ENCODE measurements at places on chromosomes 2 and 18.

DNA sequence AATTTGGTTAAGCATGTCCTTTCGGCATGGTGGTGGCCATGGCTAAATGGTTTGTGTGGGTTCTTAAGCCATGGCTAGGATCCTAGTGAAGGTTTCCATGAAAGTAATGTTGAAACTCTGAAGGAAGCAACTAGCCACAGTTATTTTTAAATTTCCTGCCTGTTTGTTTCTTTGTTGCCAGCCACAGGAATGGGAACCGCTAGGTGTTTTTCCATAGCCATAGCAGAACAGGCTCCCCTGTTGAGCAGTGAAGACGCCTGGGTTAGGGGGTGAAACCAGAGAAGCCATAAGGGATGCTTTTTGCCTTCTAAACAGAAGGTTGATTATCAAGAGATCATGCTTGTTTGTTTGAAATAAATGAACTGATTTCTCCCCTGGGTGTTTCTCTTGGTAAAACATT lies 60.1 kb upstream of the CHMP1B start:
- no peak for DNase-seq

- no peak for DNase-seq
Measured at GRCh38 chr2:23683001-23683400, 243.9 kb downstream of the ATAD2B start.

DNA sequence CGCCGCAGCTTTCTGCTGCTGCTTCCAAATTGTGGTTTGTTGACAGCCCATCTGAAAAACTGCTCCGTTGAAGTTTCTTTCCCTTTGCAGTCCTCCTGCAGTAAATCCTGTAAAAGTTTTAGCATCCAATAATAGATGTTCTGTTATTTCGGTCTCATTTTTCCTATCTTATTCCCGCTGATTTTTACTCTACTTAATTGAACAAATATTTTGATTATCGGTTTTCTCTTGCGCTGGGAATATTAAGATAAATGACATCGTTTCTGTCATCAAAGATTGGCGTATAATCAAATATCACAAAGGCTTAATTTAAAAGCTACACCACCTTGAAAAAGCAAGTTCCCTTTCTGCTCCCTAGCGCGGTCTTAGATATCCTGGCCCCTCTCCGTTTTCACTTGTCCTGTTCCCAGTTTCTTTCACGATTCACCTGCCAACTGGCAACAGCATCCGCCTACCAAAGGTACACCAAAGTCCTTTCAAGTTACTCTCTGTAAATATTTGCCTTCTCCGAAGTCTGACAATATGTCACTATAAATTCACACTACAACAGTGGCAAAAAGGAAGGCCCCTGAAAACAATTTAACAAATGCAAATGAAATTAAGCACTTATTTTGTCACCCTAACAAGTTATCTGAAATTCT lies 1.0 kb upstream of the STRN start:
- no peak for DNase-seq

DNA sequence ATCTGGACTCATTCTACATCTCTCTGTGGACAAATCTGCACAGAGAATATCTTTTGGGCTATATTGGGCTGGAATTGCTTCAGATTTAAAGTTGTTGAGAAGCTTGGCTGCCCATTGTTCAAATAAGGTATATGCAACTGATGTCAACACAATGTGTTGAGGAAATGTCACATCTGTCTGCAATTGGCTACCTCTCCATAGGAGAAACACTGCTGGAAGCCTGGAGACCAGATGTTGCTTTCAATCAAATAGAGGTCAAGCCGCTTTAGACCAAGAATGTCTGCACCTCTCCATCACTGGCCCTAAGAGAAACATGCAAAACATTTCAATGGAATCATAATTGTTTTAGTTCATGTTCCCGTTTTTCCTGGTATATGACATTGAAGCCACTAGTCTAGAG lies 720.2 kb downstream of the SLC4A3 start:
- DNase-seq, result no peak

DNA sequence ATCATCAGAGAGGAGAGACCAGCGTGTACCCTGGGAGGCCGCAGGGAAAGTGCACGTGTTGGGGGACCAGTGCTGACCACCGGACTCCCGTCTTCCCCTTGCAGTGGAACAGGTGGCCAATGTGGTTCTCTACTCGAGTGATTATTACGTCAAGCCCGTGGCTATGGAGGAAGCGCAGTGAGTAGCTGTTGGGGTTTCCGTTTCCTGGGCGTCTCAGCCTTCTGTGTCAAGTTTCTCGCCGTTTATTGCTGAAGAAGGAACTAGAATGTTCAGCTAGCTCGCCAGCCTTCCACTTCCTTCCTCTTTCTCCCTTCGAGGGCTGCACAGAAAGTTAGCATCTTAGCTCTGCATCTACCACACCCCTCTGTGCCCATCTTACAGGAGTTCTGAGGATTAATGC lies 22.8 kb upstream of the DGKD start:
- DNase-seq, result no peak

DNA sequence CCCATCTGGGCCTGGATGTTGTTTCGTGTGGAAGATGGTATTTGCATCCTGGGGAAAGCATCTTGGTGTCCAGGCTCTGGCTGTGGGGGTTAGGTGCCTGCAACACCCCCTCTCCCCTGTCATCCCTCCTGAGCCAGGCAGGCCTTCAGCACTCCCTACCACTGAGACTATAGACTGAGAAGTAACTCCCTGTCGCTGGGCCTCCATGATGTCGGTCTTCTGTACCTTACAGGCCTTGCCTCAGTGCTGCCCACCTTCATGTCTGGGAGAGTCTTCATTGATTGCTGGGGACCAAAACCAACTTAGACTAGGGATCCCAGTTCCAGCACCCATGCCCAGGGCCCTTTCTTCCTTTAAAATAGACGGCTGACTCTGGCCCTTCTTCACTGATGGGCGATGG lies 33.1 kb upstream of the DNMT3A start:
- no peak for DNase-seq

DNA sequence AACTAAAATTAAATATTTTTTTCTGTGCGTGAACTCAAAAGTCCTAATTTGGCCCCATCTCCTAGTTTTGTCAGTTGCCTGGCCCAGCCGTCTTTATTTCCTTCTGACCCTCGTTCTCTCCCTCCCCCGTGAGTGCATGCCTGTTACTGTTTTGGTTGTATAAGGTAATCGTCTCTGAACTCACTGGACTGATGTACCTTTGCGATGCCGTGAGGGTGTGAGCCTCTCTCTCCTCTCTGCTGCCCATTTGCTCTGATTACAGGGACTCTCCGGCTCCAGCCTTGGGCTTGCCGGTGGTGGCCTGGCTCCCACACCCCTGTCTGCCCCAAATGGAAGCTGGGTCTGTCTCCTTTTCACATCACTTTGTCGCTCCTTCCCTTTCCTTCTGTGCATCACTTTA lies 66.5 kb upstream of the RBM44 start:
- no peak for DNase-seq

DNA sequence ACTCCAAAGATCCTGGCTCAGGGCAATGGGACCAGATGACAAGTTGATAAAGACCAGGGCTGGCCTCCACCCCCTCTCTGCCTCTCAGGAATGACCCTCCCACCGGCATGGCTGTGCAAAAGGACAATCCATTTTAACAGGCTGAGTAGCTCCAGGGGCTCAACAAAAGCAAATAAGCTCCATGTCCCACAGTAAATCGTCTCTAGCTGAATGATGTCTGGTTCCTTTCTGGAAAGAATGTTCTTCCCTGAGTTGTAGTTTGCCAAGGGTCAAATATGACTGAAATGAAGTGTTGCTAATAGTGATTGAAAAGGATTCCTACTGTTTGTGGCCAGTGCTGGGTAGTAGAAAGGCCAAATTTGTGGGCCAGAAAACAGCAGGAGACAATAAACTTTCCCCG lies 434.4 kb upstream of the ETAA1 start:
- DNase-seq, result no peak

- DNase-seq, result no peak
Measured at GRCh38 chr2:101952551-101952950, 39.2 kb upstream of the IL1R2 start.

GRCh38 chr18:45551142-45551815 lies 64.0 kb upstream of the SLC14A2 start:
- DNase-seq, result no peak

GRCh38 chr2:84741182-84741822 lies 139.6 kb downstream of the TRABD2A start:
- DNase-seq, result no peak

DNA sequence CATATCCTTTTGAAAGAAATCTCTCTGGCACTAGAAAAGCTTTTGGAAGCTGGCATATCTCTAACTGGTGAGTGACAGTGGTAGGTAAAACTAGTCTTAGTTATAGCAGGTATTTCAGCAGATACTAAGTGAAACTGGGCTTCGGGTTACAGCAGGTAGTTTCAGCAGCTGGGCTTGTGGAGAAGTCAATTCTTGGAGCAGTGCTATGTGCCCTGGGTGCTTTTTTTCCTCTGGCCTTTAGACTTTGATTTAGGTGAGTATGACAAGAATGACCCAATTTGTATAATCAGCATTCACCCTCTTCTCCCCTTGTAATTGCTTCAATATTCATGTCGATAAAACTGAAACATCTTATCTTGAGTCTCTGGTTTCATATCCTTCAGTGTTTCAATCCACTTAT lies 123.1 kb downstream of the KYNU start:
- DNase-seq, result no peak

- DNase-seq, result no peak
Measured at GRCh38 chr2:157722580-157723234, 94.0 kb upstream of the ACVR1C start.

DNA sequence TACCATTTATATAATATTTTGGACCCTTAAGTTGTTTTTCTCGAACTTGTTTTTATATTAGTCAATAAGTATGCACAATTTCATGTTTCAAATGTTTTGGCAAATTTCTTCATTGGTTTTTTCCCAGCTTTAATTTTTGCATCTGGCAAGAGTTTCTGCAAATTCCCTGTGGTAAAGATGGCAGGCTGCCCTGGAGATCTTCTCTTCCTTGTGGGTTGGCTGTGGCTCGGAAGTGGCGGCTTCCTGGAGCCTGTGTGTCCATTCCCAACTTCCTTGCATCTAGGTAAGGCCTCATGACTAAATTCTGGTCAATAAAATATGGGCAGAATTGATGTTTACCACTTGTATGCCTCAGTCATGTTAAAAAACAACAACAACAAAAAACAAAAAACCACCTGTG lies 818.6 kb downstream of the EPHA4 start:
- no peak for DNase-seq

DNA sequence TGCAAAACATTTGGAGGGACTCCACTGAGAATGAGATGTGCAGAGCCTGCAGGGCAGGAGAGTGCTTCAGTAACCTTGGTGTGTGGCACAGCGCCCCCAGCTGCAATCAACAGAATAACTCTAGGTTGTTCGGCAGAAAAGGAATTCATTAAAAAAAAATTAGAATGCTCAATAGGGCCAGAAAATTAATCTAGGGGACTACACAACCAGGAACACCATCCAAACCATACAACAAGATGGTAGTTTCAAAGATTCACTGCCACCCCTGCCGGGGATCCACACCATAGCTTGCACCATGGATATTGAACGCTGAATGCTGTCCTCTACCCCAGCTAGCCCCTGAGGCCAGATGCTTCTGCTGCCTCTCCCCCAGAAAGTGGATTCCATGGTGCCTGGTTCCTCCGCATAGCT lies 50.1 kb downstream of the THUMPD2 start:
- DNase-seq, result no peak

GRCh38 chr2:117859532-117859911 lies 45.0 kb downstream of the DDX18 start:
- no peak for DNase-seq

DNA sequence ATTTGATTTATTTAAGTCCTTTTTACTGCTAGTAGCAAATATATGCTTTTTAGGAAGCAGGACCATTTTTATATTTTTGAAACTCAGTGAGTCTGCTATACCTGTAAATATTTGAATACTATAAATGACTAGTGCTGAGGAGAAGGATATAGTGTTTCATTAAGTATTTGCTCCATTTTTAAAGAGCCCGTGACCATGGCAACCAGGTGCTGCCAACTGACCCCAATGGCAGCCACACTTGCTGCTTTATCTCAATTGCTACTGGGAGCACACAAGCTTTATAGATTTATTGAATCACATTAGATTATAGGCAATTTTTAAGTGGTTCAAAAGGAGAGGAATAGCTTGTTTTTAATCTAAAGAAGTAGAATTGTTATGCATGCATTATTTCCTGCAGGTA lies 142.0 kb downstream of the SCG2 start:
- peak; percentile 25 for DNase-seq

DNA sequence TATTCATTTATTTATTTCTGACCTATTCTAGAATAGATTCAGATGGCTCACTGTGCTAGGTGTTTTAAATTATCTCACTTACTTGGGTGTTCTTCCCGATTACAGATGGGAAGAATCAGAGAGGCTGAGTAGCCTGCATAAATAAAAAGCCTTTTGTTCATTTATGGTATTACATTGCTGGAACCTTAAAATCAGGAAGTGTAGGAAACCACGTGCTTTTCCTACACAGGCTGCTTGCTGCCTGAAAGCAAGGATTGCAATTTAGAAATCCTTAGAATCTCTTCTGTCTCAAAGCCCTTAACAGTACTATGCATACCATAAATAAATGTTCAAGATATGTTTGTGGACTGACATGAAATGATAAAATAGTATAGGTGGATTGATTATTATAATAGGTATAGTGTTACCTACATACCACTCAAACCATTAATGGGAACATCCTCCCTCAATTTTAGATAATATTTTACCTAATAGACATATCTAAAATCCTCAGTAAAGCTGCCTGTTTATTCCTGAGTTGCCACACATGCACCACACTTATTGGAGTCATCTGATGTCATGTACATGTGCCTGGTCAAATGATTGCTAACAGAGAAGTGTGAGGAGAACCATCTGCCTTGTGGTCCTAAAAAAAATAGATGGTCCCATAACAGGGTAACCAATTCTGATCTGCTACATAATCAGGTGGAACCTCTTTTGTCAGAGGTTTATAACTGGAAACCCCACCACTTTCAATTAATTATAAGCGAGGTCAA lies 73.5 kb upstream of the C2orf15 start:
- no peak for DNase-seq

DNA sequence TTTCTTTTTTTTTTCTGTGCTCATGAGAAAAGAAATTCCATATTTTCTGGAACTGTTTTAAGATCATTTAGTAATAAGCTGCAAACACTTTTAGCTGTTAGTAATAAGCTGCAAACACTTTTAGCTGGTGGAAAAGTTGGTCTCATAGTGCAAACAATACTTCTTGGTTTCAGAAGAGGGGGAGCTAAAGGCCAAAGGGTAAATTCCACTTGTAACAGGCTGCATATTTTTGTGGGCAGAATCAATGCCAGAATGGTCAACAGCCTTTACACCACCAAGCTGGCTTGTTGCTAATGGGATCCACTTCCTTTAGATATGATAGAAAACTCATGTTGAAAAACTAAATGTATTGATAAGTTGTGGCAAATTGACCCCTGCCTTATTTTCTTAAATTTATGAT lies 356.8 kb downstream of the NR4A2 start:
- DNase-seq, result no peak

All from NCI-H2081 treated with DMSO at 0.1 percent for 48 hours (cell line).